ENCODE measurements at places on chromosomes 4 and X.
A peak's percentile ranks its signal among the peaks of the same experiment; 100 is the strongest.

- ATAC-seq: no peak
Measured at GRCh38 chr4:120481756-120482155, 415.1 kb upstream of the MAD2L1 start.

- no peak for ATAC-seq
Measured at GRCh38 chr4:133982533-133983224, 218.9 kb downstream of the PABPC4L start.

GRCh38 chr4:37685823-37686372 is 278 bp downstream of the RELL1 start:
- ATAC-seq: peak; percentile 34

GRCh38 chr4:140406292-140406691 is 21.2 kb downstream of the CLGN start:
- no peak for ATAC-seq

- ATAC-seq: no peak
Measured at GRCh38 chrX:12657881-12658280, 133.3 kb upstream of the PRPS2 start.

DNA sequence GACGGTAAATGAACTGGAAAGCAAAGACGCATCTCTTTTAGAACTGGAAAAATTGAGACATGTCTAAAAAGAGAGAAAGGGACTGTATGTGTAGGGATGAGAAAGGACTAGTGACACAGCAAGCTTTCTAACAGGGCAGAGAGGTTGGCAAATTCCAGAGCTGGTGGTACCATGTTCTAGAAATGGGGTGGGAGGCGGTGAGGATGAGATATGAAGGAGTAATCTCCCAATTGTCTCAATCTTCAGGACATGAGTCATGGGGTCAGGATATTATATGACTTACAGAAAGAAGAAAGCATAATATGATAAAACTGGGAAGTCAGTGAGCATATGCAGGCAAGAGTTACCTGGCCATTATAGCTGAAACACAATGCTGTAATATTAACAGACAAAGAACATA is 14.2 kb downstream of the TAB3 start:
- no peak for ATAC-seq

GRCh38 chr4:115418635-115419396 is 305.4 kb upstream of the NDST4 start:
- no peak for ATAC-seq

DNA sequence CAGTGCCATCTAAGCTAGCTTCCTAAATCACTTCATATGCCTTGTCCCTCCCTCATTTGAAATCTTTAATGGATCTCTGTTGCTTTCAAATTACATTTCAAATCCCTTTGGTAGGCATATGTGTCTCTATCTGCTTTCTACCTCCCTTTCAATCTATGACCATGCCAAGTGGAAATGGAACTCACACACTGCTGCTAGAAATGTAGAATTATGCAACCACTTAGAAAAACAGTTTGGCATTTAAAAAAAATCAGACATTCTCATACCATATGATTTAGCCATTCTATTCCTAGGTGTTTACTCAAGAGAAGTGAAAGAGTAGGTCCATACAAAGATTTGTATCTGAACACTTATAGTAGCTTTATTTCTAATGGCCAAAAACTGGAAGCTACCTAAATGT is 413.5 kb upstream of the INTU start:
- ATAC-seq: no peak

- no peak for ATAC-seq
Measured at GRCh38 chrX:12372111-12372510, 233.8 kb downstream of the FRMPD4 start.

DNA sequence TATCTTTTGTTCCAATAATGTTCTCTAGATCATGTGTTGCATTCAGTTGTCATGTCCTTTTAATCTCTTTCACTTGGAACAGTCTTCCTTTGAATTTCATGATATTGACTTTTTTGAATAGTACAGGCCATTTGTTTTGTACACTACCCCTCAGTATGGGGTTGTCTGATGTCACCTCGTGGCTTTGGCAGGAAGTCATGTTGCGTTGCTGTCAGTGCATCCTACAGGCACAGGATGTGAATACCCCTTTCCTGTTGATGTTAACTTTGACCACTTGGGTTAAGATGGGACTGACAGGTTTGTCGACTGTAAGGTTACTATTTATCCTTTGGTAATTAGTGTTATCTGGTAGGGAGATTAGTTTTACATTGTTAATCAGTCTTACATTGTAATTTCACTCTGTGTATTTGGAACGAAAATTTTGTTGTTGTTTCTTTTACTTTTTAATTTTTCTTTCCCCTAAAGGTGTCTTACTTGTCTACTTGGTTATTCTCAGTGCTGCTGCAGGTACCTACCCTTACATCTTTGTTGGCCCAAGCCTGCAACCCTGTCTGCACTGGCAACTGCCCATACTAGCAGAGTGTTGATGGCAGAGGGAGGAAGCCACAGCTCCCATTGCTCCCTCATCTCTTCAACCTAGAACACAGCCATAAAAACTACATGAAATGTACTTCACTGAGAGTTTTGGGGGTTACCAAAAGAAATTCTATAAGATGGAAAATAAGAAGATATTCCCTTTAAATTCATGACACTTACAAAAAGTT is 14.7 kb upstream of the ATP8A1 start:
- no peak for ATAC-seq

DNA sequence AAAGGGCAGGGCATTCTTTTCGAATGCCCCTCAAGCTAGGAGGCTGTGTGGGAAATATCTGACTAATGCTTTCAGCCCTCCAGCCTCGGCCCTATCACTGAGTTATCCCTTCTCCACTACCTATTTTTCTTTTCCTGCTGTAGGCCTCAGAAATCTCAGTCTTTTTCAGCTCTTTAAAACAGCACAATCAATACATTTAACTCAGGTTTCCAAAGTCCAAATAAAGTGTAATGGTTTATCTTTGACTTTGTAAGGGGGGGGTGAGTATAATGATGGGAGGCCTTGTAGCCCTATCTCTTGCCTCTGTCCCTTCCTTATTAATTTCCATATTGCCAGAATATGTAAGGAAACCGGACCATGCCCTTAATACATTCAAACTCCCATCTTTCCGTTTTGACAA is 1.6 kb upstream of the WNK3 start:
- no peak for ATAC-seq

- no peak for ATAC-seq
Measured at GRCh38 chr4:7808181-7808580, 131.5 kb downstream of the AFAP1 start.

DNA sequence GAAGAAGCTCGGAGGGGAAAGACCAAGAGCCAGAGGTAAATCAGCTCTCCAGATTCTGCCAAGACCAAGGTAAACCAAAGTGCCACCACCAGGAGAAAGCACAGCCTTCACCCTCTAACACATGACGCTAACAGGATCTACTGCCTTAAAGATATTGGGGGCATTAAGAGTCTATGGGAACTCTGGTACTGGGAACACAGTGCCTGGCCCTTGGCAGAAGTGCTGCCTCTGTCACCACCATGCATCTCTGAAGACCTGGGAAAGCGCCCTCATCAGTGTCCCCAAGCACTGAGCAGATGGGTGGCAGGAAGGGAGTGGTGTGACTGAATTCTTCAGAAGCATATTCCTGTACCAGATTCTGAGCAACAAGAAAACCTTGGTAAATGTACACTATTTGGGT is 1.3 kb downstream of the QDPR start:
- ATAC-seq: no peak

DNA sequence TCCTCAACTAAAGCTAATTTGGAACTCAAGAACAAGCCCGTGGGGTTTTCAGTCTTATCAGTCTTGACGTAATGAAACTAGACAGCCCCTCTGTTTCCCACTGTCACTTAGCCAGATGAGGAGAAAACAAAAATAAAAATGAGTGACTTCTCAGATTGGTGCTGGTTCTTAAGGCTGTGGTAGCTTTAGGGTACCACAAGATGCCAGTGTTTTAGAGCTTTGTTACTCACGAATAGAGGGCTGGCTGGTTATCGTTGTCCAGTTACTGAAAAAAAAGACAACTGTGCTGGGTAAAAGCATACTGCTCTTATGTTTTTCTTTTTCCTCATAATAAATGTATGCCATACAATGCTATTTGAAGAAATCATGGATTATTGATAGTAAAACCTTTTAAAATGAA is 796.7 kb downstream of the RAPGEF2 start:
- no peak for ATAC-seq

DNA sequence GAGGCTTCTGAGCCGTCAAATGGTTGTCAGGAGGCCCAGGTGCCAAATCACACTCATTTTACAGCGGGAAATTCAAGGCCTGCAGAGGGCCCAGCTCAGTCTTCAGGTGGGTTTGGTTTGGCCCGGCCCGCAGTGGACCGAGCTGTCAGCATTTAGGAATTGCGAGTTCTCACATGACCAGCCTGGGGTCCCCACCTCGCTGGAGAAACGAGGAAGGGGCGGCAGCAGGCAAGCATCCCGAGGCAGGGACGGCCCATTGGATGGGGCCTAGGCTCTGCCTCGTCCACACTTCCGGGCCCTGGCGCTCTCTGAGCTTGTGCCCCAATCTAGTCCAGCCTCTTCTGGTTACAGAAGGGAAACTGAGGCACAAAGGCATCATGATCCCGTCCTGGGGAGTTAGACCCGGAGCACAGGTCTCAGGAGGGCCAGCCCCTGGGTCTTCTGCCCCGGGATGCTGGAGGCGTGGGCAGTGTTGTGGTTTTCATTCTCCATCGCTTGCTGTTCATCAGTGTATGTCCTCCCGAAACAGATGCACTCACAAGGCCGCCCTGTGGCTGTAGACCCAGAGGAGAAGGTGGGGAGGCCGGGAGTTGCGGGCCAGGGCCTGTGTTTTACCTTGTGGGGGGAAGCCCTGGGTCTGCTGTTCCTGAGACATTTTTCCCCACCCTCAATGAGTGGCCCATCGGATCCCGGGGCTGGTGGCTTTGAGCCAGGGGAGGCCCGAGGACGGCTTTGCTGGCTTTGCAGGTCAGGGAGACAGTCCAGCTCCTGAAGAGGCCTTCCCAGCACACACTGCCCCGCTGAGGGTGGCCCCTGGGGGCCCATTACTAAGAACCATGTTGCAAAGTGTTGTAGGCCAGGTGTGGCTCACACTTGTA is 8.9 kb downstream of the PSAPL1 start:
- ATAC-seq: no peak

DNA sequence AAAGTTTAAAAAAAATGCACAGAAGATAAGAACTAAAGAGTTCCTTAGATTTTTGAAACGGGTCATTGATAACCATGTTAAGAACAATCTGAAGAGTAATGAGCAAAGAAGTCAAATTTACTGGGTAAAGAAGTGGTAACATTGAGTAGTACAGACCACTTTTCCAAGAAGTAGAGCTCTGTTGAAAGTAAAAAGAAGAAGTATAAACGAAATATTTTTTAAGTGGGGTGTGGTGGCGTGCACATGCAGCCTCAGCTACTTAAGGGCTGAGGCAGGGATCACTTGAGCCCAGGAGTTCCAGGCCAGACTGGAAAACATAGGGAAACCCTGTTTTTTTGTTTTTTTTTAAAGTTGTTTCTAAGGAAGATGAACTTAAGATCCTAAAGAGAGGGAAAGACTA is 68.5 kb downstream of the UBA6 start:
- ATAC-seq: no peak

DNA sequence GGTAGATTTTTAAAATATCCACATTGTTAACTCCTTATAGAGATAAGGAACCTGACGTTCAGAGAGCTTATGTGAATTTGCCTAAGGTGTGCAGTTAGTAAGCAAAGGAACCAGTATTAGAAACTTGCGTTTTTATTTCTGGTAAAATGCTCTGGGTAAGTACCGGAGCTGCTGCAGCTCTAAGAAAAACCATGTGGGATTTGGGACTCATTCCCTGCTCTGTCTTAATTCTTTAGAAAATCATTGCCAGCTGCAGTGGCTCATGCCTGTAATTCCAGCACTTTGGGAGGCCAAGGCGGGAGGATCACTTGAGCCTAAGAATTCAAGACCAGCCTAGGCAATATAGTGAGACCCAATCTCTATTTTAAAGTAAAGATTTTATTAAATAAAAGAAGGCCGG is 5.8 kb downstream of the CCKAR start:
- ATAC-seq: no peak

GRCh38 chrX:154140742-154141141 is 3.3 kb upstream of the OPN1LW start:
- no peak for ATAC-seq

DNA sequence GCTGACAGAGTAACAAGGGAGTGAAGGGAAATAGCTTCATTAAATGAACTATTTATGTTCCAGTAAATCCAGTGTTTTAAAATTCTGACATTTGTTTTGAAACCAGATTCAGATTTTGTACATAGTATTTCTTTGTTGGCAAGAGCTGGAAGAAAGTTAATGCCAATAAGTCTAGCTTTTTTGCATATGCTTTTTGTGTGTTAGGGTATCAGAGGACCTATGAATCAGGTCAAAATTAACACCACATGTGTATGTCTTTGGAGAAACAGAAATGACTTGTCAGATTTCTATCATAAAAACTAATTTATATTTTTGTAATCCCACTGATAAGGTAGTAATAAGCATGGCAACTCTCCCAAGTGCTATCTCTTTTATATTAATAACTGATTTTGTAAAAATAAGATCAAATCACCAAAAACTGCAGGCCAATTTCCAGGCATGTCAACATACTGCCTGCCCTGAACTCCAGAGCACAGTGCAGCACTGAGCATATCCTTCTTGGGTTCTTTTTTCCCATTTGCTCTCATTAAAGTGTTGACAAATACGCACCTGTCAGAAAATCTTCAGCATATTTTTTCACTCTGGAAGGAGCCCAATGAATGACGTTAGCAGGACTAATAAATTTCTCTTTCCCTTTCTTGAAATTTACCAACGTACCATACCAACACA is 65.5 kb downstream of the SH3RF1 start:
- no peak for ATAC-seq

DNA sequence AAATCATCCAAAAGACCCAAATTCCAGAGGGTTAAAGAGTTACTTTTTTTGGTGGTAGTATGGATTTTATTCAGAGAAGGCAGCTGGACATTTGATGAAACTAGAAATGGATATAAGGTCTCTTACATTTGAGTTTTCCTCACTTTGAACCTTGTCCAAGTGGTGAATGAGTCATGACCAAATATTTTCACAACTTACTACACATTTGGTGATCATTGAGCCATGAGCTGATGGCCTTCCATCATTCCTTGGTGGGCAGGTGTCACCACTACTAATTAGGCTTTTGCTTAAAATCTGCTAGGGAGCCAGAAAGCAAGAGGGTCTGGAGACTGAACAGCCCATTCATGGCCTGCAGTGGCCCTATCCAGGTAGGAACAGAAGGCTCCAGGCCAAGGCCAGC is 620.2 kb upstream of the INTU start:
- no peak for ATAC-seq

- no peak for ATAC-seq
Measured at GRCh38 chrX:112753116-112753515, 73.4 kb upstream of the LHFPL1 start.

GRCh38 chr4:122531038-122531437 is 74.5 kb upstream of the IL2 start:
- no peak for ATAC-seq

DNA sequence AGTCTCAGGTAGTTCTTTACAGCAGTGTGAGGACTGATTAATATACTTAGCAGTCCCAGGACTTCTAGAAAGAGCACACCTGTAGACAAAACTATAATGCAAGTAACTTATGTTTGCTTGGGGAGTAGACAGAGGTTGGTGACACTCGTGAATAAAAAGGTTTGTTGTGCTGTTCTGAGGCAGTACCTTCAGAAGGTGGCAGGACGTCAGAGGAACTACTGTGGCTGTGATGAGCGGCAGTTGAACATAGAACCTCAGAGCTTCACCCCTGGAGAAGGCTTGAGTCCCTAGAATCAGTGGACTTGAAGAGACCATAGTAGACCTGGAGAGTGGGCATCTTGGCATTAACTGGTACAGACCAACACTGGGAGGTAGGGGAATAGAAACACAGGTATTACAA is 3.3 kb upstream of the GBA3 start:
- no peak for ATAC-seq

GRCh38 chr4:5134620-5135019 is 83.3 kb downstream of the STK32B start:
- ATAC-seq: no peak
